ENCODE measurements at places on chromosomes 5 and 9.

- no peak for DNase-seq
Measured at GRCh38 chr5:74194196-74194595, 446.3 kb downstream of the ENC1 start.

- peak; percentile 16 for DNase-seq
Measured at GRCh38 chr5:83924171-83924570, 203.5 kb upstream of the HAPLN1 start.

- DNase-seq, result no peak
Measured at GRCh38 chr5:91189480-91190313, 193.4 kb downstream of the ARRDC3 start.

DNA sequence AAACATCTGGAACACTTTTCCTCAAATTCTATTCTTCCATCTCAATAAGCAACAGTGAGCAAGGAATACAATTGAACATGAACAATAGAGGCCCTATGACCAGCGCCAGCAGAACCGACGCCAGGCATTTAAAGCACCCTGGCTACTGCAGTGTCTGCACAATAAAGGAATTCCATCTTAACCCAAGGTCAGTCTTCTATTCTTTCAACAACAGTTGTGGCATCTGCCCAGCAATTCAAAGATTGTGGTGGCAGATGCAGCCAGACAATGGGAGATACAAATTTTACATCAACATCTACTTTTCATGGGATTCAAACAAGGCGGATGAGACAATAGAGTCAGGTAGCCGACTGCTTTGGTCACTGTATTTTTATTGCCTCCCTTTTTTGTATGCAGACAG, 65.9 kb downstream of the ELL2 start:
- DNase-seq, result no peak
